Activated naive CD4-positive, alpha-beta T cell (primary cell): ENCODE measurements at places on chromosomes 11 and 22.
A peak's percentile ranks its signal among the peaks of the same experiment; 100 is the strongest.

DNA sequence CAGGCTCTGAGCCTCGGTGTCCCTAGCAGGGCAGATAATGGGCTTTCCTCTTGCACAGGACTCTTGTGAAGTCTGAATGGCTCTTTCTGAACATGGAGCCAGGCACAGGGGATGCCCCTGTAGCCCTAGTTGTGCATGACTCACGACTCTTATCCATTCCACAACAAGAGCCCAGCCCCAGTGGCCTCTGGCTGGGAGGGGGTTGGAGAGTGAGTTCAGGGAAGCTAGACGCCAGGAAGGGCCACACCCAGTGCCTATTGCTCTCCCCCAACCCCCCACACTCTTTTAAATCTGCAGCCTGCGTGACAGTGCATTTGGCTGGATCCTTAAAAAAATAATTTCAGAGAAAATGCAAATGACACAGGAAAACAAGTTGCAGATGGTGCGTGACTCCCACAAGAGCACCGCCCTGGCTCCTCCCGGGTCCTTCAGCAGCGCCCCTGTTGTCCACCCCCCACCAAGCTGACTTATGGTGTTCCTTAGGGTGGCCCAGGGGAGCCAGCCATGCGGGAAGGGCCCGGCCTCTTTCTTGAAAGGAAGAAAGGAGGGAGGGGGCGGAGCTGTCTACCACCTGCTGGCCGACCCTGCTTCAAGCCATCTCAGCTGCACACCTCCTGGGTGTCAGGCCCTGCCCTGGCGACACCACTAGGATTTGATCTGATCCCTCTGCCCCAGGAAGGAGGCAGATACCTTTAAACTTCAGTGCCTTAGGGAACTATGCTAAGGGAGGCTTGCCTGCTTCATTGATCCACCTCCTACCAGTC lies 74.7 kb downstream of the MN1 start:
- no peak for DNase-seq

DNA sequence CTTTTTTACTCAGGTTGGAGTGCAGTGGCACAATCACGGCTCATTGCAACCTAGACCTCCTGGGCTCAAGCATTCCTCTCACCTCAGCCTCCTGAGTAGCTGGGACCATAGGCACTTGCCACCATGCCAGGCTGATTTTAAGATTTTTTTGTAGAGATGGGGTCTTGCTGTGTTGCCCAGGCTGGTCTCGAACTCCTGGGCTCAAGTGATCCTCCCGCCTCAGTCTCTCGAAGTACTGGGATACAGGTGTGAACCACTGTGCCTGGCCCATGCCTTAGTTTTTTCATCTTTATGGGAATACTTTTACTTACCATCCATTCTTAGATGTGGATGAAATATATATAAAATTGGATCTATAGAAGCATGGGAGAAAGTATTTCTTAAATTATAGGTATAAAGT lies 5.2 kb downstream of the PACS1 start:
- DNase-seq: no peak

GRCh38 chr11:44785856-44786607 lies 59.3 kb downstream of the TSPAN18 start:
- no peak for DNase-seq

GRCh38 chr11:1272531-1272930 lies 36.9 kb downstream of the TOLLIP start:
- DNase-seq: no peak

DNA sequence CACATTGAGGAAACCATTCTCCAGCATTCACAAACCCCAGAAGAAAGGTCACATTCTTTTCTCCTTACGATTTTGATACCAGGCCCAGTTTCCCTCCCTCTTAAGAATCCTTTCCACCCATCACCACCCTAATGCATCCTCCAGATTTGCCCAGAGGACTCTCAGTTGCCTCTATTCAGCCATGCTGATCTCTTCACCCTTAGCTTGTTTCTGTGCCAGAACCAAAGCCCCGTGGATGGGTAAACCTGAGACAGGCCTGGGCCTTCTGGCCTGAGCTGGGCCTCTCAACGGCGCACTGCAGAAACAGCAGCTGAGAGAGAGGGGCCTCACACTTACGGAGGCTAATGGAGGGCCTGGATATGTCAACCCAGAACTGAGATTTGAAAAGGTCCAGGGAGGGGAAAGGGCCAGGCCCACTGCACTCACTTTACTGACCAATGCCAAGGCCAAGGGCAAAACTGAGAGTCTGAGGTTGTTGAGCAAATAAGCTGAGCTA lies 32.2 kb upstream of the OAF start:
- no peak for DNase-seq

DNA sequence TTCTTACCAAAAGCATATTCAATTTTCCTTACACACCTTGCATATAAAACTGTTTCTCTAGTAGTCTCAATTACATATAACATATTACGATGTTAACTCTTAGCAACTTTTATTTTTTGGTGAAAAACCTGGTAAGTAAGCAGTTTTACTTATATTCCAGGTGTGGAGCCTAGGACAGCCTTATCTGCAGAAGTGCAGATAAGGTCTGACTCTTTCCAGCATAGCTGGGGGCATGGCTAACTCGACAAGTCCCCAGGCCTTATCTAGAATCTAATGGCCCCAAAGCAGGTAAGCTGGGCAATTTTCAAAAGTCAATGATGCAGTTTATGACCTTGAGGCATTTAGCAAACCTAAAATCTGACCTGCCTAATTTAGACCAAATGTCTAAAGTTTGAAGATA lies 4.2 kb upstream of the C1QTNF6 start:
- no peak for DNase-seq

DNA sequence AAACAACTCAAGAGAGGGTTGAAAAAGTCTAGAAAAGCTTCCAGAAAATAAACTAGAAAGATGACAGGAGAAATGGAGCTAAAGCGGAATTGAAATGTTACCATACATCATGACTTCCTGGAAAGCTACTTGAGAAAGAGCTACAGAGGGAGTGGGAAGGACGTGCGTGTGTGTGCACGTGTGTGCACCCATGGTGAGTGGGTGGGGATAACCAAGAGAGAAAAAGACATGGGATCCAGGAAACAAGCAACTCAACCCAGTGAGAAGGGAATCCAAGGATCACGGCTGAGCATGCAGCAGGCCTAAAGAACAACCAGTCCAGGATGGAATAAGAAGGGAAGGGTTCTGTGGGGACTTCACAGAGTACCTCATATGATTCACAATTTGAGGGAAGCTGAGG lies 21.6 kb downstream of the APOL1 start:
- no peak for DNase-seq

GRCh38 chr11:125938418-125938817 lies 7.4 kb upstream of the VSIG10L2 start:
- no peak for DNase-seq

GRCh38 chr11:19551457-19551856 lies 161.2 kb upstream of the NAV2 start:
- DNase-seq: no peak

DNA sequence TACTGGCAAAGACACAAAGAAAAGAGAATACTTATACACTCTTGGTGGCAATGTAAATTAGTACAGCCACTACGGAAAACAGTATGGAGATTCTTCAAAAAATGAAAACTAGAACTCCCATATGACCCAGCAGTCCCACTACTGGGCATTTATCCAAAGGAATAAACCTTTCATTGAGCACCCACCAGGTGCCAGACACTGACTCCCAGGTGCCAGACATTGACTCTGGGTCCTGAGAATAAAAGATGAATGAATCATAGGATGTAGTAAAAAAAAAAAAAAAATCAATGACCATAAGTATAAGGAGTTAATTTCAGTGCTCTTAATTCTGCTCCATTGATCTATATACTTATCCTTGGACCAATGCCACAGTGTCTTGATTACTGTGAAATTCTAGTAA lies 28.2 kb downstream of the HEPHL1 start:
- no peak for DNase-seq

DNA sequence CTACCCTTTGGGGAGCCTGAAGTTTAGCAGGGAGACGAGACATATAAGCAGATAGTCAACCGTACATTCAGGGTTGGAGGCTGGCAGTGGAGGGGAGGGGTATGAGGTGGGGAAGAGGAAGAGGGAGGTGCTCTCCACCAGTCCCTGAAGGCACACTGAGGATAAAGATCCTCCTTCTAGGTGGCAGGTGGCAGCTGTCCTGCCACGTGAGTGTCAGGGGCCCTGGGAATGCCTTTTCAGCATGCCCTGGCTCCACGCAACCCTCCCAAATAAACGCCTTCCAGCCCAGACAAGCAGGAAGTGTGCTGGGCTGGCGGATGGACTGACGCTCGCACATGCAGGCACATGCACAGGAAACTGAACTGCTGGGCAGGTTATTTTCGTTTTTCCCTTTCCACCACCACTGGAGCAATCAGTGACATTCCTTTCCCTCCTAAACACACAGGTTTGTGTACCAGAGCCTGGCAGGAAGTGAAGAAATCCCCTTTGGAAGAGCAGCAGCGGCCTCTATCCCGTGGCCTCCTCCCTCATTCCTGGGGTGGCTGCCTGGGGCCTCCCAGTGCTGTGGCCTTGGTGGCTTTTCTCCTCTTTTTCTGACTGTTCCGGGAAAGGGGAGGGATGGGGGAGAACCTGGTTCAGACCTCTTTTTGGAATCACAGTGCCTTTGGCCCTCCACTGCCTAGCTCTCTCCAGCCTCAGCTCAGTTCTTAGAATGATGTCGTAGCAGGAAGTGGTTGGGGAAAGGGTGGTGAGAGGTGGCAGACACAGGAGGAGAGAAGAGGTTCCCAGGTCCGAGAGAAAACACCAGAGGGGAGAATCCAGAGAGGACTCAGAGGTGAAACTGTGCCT lies 157.0 kb upstream of the TIMP3 start:
- peak; percentile 3 for DNase-seq

DNA sequence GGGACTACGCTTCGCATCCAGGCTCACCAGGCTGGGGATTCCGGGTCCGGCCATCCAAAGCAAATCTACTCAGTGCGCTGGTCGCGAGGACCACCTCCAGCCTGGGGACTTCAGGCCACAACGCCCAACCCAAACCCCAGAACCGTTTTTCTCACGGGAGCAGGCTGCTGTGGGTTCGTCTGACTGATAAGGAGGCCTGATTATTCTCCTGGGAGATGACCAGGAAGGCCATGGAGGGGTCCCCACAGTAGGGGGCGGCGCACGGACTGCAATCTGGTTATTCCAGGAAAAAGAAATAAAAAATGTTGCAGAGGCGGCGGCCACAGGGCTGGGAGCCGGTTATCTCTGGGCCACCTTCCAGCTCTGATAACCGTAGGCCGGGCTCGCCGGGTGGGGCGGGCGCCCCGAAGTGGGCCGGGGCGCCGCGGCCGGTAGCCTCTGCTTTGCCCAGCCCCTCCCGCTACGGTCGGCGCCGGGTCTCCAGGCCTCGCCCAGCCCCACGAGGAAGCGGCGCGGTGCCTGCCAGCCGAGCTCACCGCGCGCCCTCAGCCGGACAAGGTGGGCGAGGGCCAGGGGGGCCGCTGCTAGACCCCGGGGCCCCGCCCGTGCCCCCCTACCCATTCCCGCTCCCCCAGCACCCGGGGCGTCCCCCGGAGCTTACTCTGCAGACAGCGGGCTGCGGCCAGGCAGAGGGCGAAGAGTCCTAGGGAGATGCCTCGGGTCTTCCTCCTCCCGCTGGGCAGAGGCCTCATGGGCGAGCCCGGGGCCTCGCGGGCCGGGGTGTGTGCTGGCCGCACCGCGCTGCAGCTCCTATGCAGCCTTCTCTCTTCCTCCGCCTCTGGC lies 446 bp downstream of the VSTM5 start:
- no peak for DNase-seq

DNA sequence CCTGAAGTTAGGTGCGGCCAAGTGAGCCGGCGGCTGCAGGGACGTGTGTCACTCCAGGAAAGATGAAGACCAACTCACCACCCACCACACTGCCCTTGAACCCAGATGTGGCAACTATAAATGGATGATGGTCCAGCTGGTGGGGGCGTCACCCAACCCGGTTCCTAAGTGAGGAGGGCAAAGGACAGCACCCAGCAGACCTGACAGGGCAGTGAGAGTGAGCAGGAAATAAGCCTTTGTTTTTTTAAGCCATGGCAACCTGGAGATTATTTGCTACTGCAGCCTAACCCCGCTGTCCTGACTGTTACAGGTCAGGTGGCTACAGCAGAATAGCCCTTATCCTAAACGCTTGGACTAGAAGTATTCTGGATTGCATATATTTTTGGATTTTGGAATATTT lies 228.9 kb downstream of the CTTN start:
- DNase-seq: no peak

GRCh38 chr11:82775736-82776346 lies 42.2 kb upstream of the FAM181B start:
- no peak for DNase-seq
